ENCODE measurements at places on chromosomes 12 and 14.
A peak's percentile ranks its signal among the peaks of the same experiment; 100 is the strongest.

DNA sequence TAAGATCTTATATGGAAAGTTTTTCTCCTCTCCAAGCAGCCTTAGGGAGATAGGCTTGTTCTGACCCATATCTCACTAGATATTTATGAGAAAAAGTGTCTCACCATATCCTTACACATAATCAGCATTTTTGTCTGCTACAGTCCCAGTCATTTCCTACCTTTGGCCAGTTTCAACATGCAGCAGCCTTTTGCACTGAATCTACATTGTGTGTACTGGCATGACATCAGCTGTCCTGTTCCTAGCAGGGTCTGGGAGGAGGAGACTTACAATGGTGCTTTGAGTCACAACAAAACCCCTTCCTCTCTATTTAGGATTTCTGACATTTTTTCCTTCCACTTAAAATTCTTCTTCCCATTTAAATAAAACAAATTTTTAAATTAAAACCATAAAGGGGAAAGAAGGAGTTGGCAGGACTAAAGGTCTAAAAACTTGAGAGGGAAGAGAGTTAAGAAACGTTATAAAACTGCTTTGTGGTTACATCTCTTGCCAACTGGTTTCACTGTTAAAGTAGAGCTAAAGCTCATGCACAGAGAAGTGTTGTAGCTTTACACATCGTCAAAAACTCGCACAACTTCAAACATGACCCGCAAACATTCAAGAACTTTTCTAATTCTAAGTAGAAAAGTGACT is 53.3 kb upstream of the CERS5 start:
- H3K27ac ChIP-seq: peak overlapping the region; percentile 84
- H3K4me1 ChIP-seq: peaks cover 3% of the 10 kb centered on the region
- peak overlapping the region; percentile 51 for H3K4me3 ChIP-seq

- H3K4me3 ChIP-seq: no peak overlapping the region
- H3K36me3 ChIP-seq: no peaks in the 10 kb centered on the region
- H3K27ac ChIP-seq: no peak overlapping the region
- peaks cover 19% of the 10 kb centered on the region for H3K27me3 ChIP-seq
- no peaks in the 10 kb centered on the region for H3K4me1 ChIP-seq
Measured at GRCh38 chr12:131250028-131250950, 296.6 kb downstream of the ADGRD1 start.

DNA sequence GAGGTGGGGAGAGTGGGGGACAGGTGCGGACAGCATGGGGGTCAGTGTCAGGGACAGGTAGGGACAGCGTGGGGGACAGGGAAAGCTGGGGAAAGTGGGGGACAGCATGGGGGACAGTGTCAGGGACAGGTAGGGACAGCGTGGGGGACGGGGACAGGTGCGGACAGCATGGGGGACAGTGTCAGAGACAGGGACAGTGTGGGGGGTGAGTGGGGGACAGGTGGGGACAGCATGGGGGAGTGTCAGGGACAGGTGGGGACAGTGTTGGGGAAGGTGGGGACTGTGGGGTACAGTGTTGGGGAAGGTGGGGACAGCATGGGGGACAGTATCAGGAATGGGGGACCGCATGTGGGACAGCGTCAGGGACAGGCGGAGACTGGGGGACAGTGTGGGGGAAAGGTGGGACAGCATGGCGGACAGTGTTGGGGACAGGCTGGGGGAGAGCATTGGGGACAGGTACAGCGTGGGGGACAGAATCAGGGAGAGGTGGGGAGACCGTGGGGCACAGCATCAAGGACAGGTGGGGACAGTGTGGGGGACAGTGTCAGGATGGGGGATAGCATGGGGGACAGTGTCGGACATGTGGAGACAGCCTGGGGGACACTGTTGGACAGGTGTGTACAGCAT is 96.1 kb downstream of the TMEM121 start:
- H3K36me3 ChIP-seq: no peaks in the 10 kb centered on the region
- H3K27ac ChIP-seq: no peak overlapping the region
- no peaks in the 10 kb centered on the region for H3K4me1 ChIP-seq
- no peak for ATAC-seq
- no peaks in the 10 kb centered on the region for H3K27me3 ChIP-seq
- H3K4me3 ChIP-seq: no peak overlapping the region

- H3K36me3 ChIP-seq: no peaks in the 10 kb centered on the region
- H3K27me3 ChIP-seq: no peaks in the 10 kb centered on the region
Measured at GRCh38 chr14:65206078-65206447, 103.7 kb upstream of the MAX start.

DNA sequence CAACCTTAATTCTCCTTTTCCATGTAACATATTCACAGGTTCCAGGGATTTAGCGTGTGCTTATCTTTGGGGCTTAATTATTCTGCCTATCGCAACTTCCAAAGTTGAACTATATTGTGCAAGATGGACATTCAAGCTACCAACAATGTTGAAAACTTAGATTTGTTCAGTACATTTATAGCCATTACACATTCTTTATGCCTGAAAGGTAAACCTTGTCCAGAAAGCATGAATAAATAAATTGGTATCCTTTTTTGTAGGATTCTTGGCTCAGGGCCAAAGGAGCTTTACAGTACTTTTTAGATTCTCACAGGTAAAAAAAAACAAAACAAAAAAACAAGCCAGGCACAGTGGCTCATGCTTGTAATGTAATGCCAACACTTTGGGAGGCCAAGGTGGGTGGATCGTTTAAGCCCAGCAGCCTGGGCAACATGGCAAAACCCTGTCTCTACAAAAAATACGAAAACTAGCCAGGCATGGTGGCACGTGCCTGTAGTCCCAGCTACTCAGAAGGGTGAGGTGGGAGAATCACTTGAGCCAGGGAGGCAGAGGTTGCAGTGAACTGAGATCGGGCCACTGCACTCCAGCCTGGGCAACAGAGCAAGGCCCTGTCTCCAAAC is 3.3 kb downstream of the C12orf56 start:
- no peaks in the 10 kb centered on the region for H3K4me1 ChIP-seq
- H3K4me3 ChIP-seq: no peak overlapping the region
- no peak overlapping the region for H3K27ac ChIP-seq
- H3K36me3 ChIP-seq: no peaks in the 10 kb centered on the region
- ATAC-seq: no peak
- H3K27me3 ChIP-seq: peaks cover 35% of the 10 kb centered on the region

DNA sequence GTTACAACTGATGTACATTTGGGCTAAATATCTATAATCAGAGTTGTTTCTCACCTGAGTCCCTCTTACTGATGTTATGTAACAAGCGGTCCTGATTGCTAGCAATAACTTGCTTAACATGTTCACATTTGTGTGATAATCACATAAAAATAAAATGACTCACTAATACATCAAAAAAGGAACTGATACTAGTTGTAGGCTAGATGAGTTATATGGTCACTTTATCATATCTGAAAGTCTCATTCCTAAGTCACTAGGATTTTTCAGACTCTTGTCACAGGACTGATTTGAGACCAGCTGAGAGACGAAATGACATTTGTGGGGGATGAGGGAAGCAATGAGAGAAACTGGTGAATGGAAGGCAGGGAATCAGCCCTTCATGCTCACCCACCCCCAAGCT is 34.3 kb downstream of the NKX2-1 start:
- peaks cover 65% of the 10 kb centered on the region for H3K27me3 ChIP-seq
- H3K4me3 ChIP-seq: no peak overlapping the region
- H3K36me3 ChIP-seq: no peaks in the 10 kb centered on the region
- no peak for ATAC-seq

DNA sequence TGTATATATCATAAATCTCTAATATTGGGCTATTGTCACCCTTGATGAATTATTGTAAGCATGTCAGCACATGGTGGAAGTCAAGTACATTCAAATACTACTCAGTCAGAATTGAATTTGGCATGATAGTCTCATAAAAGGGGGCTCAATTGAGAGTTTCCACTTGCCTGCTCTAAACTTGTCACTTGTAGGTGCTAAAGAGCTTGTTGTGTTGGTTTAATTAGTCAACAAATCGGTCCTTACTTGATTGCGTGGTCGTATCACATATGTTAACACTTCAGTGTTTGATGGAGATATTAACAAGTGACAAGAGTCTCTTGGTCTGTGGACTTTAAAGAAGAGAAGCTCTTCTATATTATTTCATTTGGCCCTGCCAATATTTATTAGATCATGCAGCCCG is 81.1 kb downstream of the NKX2-1 start:
- no peaks in the 10 kb centered on the region for H3K36me3 ChIP-seq
- ATAC-seq: no peak
- H3K27me3 ChIP-seq: peaks cover 27% of the 10 kb centered on the region
- H3K4me1 ChIP-seq: no peaks in the 10 kb centered on the region
- H3K4me3 ChIP-seq: no peak overlapping the region
- H3K27ac ChIP-seq: no peak overlapping the region

- peaks cover 37% of the 10 kb centered on the region for H3K27me3 ChIP-seq
- H3K36me3 ChIP-seq: no peaks in the 10 kb centered on the region
- ATAC-seq: no peak
- H3K27ac ChIP-seq: no peak overlapping the region
- H3K4me3 ChIP-seq: no peak overlapping the region
- H3K4me1 ChIP-seq: no peaks in the 10 kb centered on the region
Measured at GRCh38 chr14:96624661-96625425, 122.7 kb downstream of the PAPOLA start.
